Nucleus accumbens (tissue), 56 donors: ENCODE measurements at places on chromosomes 4 and X.

DNA sequence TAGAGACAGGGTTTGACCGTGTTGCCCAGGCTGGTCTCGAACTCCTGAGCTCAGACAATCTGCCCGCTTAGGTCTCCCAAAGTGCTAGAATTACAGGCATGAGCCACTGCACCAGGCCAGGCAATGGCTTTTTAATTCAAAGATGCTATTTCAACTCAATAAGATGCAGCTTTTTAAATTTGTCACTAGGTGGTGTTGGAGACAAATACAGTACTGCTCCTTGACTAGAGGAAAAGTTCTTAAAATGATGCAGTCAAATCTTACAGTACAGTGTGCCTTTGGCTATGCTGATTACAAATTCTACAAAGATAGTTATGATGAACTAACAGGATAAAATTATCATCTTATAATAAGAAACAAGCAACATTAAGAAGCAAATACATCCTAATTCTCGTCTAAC lies 441.1 kb downstream of the KCNIP4 start:
- DNase-seq: no peak

DNA sequence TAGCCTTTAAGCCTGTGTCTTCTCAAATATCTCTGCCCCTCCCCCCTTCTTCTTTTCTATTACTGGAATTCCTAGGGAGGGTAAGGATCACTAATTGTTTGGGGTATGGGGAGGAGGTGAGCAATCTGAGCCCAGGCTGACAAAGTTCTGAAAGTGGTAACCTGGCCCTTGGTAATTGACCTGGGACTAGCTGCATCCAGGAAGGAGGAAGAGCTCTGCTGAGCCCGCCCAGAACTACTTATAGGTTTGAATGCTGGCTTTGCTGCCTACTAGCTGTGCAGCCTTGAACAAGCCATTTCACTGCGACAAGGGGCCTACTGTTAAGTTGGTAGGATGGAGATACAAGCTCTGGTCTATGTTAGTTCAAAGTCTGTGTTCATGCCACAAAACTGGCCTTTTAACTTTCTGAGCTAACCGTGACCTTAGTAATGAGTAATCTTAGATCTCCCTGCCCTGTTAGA lies 37.8 kb downstream of the DGKK start:
- DNase-seq: no peak

GRCh38 chrX:71626576-71626975 lies 8.3 kb upstream of the CXCR3 start:
- no peak for DNase-seq

GRCh38 chrX:121256647-121257046 lies 209.2 kb downstream of the GLUD2 start:
- no peak for DNase-seq

DNA sequence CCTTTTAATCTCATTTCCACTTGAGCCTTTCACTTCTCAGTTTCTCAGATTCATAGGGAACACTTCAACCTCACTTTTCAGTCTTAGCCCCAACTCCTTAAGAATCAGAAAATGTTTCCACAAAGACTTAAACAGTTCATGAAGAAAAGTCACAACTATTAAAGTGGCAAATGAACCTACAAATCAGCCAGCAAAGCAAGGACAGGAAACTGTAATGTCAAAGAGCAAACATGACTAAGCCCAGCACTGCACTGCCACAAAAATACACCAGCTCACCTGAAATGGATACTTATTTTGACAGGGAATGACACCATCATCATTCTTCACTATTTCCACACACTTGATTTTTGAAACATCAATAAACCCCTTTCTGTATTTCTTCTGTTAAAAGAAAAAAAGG lies 41.8 kb upstream of the TXK start:
- DNase-seq: no peak

- no peak for DNase-seq
Measured at GRCh38 chrX:85980286-85980685, 67.1 kb downstream of the CHM start.

DNA sequence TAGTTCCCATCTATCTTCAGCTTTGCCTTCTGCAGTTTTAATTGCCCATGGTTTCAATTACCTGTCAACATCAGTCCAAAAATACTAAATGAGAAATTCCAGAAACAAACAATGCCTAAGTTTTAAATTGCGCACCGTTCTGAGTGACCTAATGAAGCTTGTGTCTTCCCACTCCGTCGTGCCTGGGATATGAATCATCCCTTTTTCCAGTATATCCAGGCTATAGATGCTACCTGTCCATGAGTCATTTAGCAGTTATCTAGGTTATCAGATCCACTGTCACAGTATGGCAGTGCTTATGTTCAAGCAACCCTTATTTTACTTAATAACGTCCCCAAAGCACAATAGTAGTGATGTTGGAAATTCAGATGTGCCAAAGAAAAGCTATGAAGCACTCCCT lies 363.6 kb upstream of the FAM241A start:
- no peak for DNase-seq

GRCh38 chrX:11321986-11322385 lies 28.8 kb downstream of the AMELX start:
- DNase-seq: no peak

- no peak for DNase-seq
Measured at GRCh38 chr4:7843831-7844593, 95.6 kb downstream of the AFAP1 start.

- no peak for DNase-seq
Measured at GRCh38 chrX:41291309-41291708, 42.7 kb upstream of the DDX3X start.

GRCh38 chrX:617891-618290 lies 12.7 kb upstream of the SHOX start:
- DNase-seq: no peak
